ENCODE measurements at places on chromosomes 1 and 21. TPM values are rescaled to one million over a fixed set of nuclear protein-coding genes. Genes with fewer than 3 reads are reported as not detected.

Gene KRTAP21-2
- not detected for total RNA-seq

GRCh38 chr1:151284013-151284577, 2.0 kb downstream of the ZNF687 start:
- DNase-seq = no peak

- DNase-seq = no peak
Observed at GRCh38 chr1:18977428-18977827, 21.0 kb upstream of the IFFO2 start.

- no peak for DNase-seq
Observed at GRCh38 chr1:197207081-197207480, 60.6 kb upstream of the ASPM start.

DNA sequence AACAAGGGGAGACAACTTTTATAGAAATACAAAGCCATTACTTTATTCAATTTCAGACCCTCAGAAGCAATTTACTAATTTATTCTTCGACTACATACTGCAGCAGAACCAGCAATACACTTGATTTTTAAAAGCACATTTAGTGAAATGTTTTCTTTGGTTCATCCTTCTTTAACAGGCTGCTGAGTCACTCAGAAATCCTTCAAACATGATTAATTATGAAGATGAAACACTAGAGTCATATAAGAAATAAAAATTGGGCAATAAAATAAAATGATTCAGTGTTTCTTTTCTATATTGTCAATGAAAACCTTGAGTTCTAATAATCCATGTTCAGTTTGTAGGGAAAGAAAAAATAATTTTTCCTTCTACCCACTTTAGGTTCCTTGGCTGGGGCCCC, 47.0 kb downstream of the CHML start:
- DNase-seq = peak; percentile 67

Gene SPRR1A
- not detected for total RNA-seq

GRCh38 chr1:65425697-65426096, 5.2 kb downstream of the LEPR start:
- peak; percentile 91 for DNase-seq

DNA sequence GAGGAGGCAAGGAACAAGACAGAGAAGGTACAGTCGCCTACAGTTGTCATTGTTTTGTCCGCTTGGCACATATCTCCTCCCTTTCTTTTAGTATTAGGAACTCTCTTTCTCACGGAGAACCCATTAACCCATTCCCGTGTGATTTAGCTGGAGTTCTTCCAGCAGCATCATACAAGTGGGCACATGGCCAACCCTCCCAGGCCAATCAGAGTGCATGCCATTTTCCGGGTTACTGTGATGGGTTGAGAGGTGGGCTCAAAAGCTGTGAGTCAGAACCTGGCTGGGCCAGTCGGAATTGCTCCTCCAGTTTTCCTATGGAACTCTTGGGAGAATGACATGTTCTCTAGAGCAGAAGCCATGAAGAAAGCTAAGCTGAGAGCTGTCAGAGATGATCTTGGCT, 83.1 kb upstream of the SOD1 start:
- DNase-seq = no peak

Gene PDE4B
- 3.8 TPM for total RNA-seq

Gene OLFML3
- total RNA-seq = 0.83 TPM

Gene SIKE1
- 55.7 TPM for total RNA-seq

DNA sequence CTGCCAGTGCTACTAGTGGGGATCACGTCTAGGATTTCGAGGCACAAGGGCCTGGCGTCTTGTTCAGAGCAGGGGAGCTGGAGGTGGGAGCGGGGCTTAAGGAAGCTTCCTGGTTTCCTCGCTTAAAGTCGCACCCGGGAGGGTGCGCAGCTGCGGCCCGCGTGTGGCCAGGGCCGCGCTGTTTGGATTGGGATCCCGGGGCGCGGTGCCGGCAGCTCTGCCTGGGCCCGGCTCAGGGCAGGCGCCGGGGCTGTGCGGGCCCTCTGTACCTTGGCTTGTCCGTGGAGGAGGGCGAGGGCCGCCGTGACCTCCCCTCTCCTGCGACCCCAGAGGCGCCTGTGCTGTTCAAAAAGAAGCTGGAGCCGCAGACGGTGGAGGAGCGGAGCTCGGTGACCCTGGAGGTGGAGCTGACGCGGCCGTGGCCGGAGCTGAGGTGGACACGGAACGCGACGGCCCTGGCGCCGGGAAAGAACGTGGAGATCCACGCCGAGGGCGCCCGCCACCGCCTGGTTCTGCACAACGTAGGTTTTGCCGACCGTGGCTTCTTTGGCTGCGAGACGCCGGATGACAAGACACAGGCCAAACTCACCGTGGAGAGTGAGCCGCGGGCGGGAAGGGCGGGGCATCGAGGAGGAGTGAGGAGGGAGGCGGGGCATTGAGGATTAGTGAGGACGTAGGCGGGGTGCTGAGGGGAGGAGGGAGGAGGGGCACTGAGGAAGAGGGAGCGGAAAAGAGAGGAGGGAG, 67.8 kb downstream of the OBSCN start:
- DNase-seq = peak; percentile 63

Gene VSIG8
- not detected for total RNA-seq
